ENCODE measurements at places on chromosomes 7 and 10. TPM values are rescaled to one million over a fixed set of nuclear protein-coding genes. Genes with fewer than 3 reads are reported as not detected.

DNA sequence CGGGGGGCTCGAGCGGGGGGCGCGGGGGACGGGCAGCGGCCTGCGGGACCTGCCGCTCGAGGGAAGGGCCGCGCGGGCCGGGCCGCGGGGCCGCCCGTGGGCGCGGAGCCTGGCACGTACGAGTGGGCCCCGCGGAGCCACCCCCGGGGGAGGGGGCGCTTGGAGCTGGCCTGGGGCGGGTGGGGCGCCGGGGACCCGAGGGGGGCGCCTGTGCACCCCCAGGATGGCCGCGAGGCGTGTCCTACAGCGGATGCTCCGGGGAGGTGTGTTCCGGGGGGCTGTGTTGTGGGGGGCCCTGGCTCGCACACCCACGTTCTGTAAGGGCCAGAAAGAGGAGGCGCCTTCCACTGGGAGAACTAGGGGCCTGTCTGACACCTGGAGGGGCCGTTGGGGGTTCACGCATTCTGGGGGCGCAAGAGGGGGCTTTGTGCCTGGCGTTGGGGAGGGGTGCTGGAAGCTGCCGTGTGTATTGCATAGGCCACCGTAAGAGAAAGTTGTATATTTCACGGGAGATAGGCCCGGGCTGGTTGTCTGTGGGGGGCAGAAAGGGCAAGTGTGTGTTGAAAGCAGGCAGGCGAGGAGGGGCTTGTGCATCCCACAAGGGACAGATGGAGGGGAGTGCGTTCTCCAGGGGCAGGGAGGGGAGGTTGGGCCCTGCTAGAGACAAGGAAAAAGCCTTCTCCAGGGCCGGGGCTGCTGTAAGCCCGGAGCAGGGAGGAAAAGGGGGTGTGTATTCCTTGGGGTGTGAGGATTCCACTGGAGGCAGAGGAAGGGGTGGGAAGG lies 663 bp downstream of the VPS37D start:
- DNase-seq, result no peak

GRCh38 chr10:22754296-22754695 lies 39.9 kb upstream of the PIP4K2A start:
- no peak for DNase-seq

FGL2 gene
- 29.5 TPM for total RNA-seq

PRKG1 gene
- 41.8 TPM for total RNA-seq
